ENCODE measurements at places on chromosomes 7 and 10.

DNA sequence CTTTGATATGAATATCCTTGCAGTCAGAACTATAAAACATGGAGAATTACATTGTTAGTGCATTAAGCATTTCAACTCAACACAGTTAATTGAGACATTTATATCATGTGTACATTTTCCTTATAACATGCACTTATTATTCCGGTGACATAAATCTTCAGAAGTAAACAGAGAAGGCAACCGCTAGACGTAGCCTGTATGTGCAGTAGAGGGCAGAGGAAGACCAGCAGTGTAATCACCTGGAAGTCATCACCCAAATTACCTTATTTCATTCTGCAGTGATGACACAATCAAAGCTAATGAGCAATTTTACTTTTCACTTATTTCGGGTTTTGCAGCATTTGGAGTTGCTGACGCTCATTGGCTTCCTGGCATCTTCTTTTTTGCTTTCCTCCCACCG, 394.6 kb downstream of the SDK1 start:
- no peak for DNase-seq

DNA sequence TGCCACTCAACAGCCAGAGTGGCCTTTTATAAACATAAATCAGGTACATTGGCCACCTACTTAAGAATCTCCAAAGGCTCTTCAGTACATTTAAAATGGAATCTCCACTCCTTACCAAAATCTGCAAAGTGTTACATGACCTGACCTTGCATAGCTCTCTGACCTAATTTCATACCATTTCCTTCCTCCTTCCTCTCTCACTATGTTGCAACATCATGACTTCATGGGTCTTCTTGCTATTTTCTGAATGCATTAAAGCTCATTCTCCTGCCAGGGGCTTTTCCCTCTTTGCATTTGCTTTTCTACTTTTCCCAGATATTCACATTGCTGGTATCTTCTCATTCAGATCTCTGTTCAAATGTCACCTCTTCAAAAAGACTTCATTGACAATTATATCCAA, 22.1 kb upstream of the PPP1R17 start:
- DNase-seq: no peak

DNA sequence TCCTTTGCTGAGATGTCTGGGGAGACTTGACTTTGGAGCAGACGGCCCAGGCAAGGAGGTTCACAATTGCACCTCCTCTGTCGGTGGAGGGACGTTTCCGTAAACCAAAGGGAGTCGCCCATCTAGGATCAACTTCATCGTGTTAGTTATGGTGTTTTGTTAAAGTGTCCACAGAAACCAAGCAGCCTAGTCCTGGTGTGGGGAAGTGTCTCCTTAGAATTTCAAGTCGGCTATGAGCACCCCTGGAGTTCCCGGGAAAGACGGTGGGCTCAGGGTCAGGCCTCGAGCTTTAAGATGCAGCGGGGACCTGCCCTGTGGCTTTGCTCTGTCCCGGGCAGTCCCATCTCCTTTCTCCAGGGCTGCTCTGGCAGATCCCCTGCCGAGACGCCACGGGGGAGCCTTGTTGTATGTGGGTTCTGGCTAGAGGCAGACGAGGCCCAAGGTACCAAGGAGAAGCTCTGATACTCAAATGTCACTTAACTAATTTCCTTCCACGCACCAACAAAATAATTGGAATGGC, 319.2 kb downstream of the ADARB2 start:
- no peak for DNase-seq

DNA sequence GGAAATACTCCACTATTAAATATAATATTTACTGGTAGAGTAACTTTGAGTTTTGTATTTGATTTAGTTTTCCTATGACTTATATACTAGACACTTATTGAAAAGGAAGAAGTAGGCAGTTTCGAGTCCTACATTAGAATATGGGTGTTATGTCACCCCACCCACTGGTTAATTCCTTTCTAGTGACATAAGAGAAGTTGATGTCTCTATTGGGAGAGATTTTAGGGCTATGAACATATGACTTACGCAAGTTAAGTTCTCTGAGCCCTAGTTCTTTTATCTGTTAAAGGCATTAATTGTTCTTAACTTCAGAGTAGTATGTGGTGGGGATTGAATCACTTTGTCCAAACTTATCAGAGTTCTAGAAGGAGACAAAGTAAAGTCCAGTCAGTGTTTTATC, 30.5 kb downstream of the CPED1 start:
- DNase-seq: no peak

DNA sequence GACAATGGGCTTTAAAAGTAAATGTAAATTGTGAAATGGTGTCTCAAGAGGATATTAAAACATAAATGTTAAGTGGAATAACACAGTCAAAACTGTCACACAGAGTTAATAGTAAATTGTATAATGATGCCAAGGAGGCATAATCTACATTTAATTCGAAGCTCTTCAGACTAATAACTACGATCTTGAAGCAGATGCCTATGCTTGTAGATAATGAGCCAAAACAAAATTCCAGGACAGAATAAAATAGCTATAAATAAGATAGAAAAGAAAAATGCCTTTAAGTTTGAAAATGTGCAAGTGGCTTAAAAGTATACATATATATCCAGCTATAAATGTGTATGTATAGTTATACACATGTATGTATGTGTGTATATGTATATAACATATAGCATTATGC, 17.5 kb downstream of the TWIST1 start:
- no peak for DNase-seq

DNA sequence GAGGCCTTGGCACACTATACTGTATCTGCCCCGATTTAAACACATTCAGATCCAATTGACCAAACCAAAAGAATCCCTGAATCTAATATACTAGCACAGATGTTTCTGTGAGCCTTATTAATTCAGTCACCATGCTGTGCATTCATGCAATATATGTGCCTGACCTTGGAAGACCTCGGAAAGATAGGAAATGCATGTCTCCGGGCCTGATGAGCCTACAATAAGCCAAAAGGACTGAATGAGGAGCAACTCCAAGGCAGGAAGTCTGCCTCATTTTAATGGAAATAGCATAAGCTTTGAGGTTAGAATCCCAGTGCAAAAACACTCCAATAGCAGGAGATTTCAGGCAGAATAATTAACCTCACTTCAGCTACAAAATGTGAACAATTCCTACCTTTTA, 316.7 kb downstream of the LRRTM3 start:
- DNase-seq: no peak

All from effector CD4-positive, alpha-beta T cell (primary cell).